ENCODE measurements at places on chromosomes 11 and 22. TPM values are rescaled to one million over a fixed set of nuclear protein-coding genes. Genes with fewer than 3 reads are reported as not detected.
A peak's percentile ranks its signal among the peaks of the same experiment; 100 is the strongest.

Gene FIBIN
- polyA plus RNA-seq = 15.0 TPM

Gene ASPHD2
- 3.7 TPM for polyA plus RNA-seq

Gene KCNA4
- polyA plus RNA-seq = 0.17 TPM

Gene ART5
- polyA plus RNA-seq = 3.9 TPM

Gene MMP27
- not detected for polyA plus RNA-seq

Gene TEX12
- not detected for polyA plus RNA-seq

Gene HTR3A
- polyA plus RNA-seq = not detected

Gene HBD
- 1.1 TPM for polyA plus RNA-seq

Gene MYEOV
- polyA plus RNA-seq = 7.7 TPM

Gene KBTBD4
- polyA plus RNA-seq = 29.0 TPM

- DNase-seq = no peak
Measured at GRCh38 chr11:79102840-79103239, 338.0 kb downstream of the TENM4 start.

DNA sequence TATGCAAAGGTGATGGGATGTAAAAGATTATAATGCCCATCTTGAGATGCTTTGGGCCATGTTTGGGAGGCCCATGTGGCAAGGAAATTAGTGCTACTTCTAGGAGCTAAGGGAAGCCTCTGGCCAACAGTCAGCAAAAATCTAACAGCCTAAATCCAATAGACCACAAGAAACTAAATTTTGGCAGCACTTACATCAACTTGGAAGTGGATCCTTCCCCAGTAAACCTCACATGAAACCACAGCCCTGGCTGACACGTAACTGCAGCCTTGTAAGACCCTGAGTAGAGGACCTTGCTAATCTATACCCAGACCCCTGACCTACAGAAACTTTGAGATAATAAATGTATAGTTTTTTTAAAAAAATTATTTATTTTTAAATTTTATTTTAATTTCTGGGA, 13.1 kb upstream of the GRK3 start:
- no peak for DNase-seq

- DNase-seq = peak; percentile 68
Measured at GRCh38 chr11:106156290-106156937, 79.0 kb downstream of the AASDHPPT start.

DNA sequence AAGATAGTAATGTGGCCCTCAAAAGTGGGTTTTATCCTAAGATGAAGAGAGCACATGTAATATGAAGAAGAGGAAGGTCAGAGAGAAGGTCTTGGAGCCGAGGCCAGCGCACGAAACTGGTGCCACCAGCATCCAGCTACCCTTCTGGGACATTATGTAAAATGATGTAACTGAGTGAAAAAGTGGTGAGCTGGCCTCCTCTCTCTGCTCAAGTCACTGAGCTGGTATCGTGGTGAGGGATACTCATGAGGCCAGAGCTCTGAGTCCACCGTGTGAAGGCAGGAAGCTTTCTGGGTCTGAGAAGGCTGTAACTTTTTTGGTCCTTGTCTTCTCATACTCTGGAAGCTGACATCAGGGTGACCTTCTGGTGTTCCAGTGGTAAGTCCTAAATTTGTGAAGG, 25.1 kb downstream of the RNF185 start:
- DNase-seq = no peak

- no peak for DNase-seq
Measured at GRCh38 chr22:38062791-38063190, 5.6 kb downstream of the PICK1 start.

GRCh38 chr22:21108379-21109115, 62.8 kb downstream of the LRRC74B start:
- no peak for DNase-seq

DNA sequence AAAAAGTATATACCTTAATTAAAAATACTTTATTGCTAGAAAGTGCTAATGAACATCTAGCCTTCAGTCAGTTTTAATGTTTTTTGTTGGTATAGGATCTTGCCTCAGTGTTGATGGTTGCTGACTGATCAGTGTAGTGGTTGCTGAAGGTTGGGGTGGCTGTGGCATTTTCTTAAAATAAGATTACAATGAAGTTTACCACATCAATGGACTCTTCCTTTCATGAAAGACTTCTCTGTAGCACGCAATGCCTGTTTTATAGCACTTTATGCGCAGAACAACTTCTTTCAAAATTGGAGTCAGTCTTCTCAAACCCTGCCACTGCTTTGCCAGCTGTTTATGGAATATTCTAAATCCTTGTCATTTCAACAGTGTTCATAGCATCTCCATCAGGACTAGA, 50.6 kb downstream of the LDLRAD3 start:
- DNase-seq = no peak

GRCh38 chr22:42909363-42910058, 52.4 kb upstream of the ARFGAP3 start:
- DNase-seq = no peak

DNA sequence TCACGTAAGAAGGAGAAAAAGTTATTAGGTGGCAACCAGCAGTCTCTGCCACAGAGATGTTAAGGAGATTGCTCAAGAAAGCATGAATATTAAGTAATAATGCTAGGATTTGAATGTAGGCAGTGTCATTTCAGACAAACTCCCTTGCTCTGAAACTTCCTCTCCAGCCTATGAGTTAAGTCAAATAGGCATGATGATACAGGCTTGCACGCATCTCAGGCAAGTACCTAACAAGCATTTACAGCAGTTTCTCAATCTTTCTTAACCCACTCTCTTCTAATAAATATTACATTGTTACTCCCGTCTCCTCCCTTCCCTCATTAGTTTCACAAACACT, 72.7 kb downstream of the RAB38 start:
- DNase-seq = no peak

DNA sequence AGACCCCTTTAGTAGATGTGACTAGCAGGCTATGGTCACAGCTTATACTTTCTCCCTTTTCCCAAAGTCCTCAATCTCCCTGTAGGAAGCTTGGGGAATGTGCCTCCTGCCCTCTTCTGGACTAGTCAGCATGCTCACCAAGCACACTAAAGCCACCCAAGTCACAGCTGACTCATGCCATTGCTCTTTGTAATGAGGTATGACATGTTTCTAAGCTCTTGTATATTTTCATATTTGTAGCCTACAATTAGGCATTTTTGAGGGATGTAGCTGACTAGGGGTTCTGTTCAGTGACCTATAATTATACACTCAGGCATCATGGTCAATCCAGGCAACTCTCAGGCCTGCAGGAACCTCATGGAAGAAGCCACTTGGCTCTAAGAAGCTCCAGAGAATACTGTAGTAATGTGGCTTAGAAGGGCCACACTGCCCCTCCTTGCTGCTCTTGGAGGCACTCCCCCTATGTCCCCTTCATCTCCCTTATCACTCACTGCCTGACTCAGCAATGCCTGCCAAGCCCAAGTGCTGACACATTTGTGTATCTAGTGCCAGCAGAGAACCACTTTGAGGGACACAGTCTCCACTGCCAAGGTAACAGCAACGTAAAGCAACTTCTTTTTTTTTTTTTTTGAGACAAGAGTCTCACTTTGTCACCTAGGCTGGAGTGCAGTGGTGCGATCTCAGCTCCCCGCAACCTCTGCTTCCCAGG, 86.2 kb downstream of the RPL27A start:
- no peak for DNase-seq

- DNase-seq = no peak
Measured at GRCh38 chr11:71999798-72000197, 1.1 kb downstream of the IL18BP start.

DNA sequence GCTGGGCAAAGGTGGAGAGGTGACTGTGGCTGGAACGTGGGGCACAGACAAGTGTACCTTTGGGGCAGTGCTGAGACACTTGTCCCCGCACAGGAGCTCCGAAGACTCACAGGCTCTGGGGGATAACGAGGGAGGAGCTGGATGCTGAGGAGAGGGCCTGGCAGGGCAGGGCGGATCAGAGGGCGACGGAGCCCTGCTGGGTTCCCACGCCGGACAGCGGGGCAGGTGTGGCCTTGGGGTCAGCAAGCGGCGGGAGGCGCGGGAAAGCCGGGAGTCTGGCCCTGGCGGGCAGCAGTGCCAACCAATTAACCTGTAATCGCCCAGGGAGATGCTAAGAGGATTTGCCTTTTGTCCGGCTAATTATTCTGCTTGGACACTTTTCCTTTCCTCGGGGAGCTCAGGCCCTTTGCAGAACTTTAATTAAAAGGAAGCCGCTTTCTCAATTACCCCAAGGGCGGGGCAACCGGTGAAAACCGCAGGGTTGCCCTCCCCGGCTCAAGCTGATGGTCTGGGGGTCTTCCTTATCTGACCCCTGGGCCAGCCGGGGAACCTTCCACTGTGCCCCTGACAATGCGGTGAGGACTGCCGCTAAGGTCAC, 71.5 kb downstream of the WNT7B start:
- DNase-seq = no peak

GRCh38 chr11:112942966-112943643, 18.1 kb upstream of the NCAM1 start:
- DNase-seq = no peak

DNA sequence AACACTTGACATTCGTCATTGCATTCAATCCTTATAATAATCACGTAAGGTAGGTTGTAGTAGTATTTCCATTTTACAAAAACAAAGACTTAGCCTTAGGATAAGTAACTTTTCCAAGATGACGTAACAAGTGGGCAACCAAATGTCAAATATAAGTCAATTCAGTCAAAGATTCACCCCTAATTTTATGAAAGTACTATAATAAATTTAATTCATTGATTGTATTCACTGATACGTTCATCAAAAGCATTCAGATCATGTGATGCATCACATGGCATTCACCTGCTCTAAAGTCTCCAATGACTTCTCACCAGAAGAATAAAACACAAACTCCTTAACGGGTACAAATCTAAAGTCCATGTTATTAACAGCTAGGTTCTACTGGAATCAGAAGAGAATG, 2.1 kb downstream of the KIF18A start:
- no peak for DNase-seq

DNA sequence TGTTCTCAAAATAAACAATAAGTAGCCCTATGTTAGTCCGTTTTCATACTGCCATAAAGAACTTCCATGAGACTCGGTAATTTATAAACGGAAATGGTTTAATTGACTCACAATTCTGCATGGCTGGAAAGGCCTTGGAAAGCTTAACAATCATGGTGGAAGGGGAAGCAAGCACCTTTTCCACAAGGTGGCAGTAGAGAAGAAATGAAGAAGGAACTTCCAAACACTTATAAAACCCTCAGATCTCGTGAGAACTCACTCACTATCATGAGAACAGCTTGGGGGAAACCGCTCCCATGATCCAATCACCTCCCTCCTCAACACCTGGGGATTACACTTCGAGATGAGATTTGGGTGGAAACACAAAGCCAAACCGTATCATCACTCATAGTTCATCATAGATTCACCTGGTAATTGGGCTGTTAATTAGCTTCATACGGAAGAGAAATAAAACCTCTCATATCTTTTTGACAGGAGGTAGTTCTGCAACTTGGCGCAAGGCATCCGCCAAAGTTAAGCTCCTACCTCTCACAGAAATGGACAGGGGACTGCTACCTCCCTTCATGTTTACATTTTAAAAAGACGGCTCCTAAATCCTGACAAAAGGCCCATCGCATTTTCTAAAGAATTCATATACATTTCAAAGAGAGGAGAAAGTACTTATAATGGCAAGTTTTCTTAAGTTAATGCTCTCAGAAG, 49.0 kb downstream of the MUC15 start:
- no peak for DNase-seq

DNA sequence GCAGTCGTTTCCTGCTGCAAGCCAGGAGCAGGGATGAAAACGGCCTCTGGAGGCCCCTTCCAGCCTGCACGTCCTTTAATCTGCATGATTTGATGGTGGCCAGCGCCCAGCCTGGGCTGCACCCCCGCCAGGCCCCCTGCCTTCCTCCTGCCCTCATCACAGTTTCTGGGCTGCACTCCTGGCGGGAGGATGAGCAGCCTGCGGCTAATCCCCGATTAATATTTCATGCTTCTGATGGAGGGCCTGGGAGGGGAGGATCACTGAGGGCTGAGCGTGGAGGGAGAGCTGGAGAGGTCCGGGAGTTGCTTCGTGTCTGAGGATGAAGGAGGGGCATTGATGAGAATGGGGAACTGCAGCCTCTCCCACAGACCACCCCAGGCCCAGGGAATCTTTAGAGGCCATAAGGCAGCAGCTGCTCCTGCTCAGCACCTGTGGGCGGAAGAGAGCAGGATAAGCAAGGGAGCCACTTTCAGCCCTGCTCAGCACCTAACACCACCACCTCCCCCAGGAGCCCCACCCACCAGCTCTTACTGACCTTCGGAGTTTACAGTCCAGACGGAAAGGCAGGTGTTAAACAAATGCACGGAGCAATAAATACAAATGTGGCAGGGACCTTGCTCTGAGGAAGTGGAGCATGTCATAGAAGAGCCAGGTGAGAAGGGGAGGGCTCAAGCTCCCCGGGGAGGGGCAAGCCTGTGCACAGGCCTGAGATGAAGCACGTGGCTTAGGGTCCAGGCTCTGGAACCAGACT, 135.0 kb upstream of the NECTIN1 start:
- DNase-seq = peak; percentile 37

DNA sequence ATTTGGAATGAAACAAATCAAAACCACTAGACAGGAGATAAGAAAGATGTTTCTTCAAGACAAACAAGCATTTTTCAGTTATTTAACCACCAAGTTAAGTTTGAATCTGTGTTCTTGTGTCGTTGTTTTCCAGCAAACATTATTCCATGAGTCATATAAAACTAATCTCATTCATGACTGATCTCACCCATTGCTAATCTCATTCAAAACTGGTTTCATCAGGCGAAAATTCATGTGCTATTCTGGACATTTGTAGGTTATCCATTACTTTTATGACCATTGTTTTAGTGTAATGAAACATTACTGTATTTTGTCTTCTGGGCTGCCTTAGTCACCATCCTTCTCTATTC, 221.8 kb downstream of the DDX10 start:
- DNase-seq = no peak

DNA sequence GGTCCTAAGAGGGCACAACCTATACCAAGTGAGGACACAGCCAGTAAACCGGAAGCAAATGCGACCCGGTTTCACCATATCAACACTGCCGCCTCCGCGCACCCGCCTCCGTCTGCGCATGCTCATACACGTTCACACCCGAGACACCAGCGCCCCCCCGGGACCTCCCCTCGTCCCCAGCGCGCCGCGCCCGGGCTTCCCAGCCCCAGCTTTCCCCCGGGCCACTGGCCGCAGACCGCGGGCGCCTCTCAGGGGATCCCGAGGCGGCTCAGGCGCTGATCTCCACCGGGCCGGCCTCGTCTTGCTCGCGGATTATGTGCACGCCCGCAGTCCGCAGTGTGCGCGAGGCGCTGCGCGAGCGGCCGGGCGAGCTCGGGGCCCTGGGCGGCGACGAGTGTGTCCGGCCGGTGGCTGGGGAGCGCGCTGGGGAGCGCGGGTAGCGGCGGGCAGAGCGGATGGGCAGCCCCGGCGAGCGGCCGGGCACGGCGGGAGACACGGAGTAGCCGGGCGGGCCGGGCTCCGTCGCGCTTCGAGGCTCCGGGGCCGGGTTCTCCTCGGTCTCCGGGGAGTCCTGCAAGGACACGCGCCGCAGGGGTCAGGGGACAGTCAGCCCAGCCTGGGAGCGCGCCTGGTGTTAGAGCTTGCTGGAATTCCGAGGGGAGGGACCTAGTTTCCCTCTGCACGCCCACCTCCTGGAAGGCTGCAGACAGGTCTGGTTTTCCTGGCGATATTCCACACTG, 2.0 kb downstream of the HEPN1 start:
- peak; percentile 83 for DNase-seq

DNA sequence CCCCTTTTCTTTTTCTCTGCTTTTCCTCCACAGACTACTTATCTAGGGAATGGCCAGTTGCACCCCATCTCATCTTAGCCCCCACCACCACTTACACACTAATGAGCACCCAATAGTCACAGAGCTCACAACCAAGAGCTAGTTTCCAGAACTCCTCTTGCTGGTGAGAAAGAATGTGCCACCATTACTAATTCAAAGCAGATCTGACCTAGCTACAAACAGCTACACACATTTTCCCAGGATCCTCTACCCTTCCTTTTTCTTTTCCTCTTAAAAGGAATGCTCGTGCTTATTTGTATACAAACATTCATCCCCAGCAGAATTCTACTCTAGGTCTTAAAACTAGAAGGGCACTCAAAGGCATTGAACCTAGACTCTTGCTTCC, 136.8 kb downstream of the CD44 start:
- no peak for DNase-seq

Data from renal pelvis (tissue), 12 donors.